Osteoblast (primary cell): ENCODE measurements at places on chromosomes 4 and X.

DNA sequence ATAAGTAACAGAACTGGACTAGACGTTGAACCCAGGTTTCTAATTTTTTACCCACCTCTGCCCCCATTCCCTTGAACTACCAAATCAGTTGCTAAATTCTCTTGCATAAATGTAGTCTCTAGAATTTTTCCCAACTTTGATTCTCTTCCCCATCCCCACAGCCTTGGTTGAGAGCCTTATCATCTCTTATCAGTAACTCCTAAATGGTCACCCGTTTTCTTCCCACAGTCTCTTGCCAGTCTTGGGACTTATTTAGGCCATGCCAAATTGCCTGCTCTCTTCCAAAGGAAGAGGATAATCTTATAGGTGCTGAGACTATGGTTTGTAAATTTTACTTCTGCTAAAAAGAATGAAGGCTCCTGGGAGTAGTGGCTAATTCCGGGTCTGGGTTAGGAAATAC, 13.3 kb downstream of the PARM1 start:
- DNase-seq: no peak

GRCh38 chrX:102950908-102951866, 14.1 kb downstream of the RAB40AL start:
- peak; percentile 60 for DNase-seq

DNA sequence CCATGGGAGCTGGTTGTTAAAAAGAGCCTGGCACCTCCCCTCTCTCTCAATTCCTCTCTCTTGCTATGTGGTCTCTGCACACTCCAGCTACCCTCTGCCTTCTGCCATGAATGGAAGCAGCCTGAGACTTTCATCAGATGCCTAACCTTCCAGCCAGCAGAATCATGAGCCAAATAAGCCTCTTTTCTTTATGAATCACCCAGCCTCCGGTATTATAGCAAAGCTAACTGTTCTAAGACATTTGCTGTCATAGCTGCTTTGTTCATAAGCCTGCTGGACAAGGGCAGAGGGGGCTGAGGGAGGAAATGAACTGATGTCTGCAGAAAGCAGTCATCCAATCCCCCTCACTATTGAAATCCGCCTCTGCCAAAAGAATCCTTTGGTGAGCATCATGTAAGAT, 196.7 kb downstream of the ZNF330 start:
- DNase-seq: no peak

DNA sequence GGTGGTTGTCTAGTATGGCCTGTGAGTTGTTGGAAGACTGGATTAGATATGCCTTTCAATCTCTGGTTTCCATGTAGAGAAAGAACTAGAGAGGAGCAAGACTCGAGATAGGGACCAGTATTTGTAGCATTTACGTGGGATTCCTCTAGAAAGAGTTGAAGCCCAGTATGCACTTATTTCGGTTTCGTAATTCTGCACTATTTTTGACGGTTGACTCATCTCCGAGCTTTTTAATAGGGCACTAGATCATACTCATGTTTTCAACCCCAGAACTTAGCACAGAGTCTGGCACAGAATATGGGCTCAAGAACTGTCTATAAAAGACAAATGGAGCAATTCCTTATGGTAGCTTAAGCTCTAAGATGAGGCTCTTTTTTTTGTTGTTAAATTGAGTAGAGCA, 15.7 kb downstream of the HELT start:
- no peak for DNase-seq

DNA sequence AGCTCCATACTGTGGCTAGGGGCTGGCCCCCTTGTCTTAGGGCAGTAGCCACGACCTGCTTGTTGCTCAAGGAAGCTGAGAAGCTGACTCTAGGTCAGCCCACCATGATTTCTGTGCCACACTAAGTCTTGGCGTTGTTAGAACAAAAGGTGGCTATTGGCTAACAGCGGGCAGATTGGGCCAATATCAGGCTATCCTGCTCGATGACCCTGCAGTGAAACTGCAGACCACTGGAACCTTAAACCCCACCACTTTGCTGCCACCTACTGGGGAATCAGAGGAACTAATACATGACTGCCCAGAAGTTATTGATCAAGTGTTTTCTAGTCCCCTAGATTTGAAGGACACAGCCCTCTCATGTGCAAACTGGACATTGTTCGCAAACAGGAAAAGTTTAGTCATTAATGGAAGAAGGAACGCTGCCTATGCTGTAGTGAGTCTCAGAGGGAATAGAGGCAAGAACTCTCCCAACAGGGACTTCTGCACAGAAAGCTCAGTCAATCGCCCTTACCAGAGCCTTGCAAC, 17.0 kb upstream of the PAPSS1 start:
- peak; percentile 77 for DNase-seq

GRCh38 chr4:125353131-125353530, 38.4 kb downstream of the FAT4 start:
- DNase-seq: no peak

DNA sequence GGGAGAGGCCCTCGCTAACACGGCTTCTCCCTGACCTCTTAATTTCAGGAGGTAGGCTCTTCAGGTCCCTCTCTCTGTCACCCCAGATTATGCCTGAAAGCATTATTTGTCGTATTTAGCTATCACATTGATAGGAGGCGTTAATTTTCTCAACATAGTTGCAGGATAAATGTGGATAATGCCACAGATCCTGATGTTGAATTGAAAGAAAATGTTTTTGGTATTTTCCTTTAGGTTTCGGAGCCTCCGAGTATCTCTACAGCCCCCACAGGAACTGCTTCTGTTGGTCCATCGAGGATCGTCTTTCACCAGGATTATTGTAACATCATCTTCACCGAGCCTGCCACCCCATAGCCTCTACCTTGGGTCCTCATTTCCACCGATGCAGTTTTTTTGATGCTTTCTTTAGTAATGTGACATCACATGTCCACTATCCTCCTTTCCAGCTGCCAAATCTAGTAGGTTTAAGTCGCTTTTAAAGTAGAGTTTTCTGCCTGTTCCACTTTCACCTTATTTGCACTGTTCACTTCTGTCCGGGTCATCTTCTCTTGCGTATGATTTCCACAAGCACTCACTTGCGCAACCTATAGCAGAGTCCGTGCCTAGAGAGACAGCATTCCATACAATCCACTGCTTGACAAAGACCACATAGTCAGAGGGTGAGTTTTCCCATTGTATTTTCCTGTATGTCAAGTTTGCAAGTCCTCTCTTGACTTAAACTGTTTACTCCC, 665 bp downstream of the TIGD2 start:
- DNase-seq: peak; percentile 90
